LNCaP clone FGC (cell line): ENCODE measurements at places on chromosomes 5 and 9.

- no peak for DNase-seq
Measured at GRCh38 chr5:533955-534742, 9.9 kb upstream of the SLC9A3 start.

DNA sequence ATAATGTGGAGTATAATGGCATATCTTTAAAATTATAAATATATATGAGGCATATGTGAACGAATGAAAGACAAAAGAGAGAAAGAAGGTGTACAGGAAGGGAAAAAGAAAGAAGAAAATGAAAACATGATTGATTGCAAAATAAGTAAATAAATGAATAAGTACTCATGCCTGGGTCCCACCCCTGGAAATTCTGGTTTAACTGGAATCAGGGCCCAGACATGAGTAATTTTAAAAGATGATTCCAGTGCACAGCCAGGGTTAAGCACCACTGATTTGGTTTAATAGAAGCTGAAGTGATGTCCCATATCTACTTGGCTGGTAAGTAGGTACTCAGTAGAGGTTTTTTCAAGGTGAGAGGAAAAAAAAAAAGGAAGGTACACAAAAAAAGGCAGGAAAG, 34.0 kb upstream of the HOMER1 start:
- DNase-seq: peak; percentile 81

- DNase-seq: no peak
Measured at GRCh38 chr5:142982821-142983200, 212.6 kb downstream of the ARHGAP26 start.

GRCh38 chr9:94754976-94755475, 28.5 kb downstream of the AOPEP start:
- no peak for DNase-seq

GRCh38 chr5:173493846-173494245, 122.6 kb downstream of the BOD1 start:
- DNase-seq: no peak

DNA sequence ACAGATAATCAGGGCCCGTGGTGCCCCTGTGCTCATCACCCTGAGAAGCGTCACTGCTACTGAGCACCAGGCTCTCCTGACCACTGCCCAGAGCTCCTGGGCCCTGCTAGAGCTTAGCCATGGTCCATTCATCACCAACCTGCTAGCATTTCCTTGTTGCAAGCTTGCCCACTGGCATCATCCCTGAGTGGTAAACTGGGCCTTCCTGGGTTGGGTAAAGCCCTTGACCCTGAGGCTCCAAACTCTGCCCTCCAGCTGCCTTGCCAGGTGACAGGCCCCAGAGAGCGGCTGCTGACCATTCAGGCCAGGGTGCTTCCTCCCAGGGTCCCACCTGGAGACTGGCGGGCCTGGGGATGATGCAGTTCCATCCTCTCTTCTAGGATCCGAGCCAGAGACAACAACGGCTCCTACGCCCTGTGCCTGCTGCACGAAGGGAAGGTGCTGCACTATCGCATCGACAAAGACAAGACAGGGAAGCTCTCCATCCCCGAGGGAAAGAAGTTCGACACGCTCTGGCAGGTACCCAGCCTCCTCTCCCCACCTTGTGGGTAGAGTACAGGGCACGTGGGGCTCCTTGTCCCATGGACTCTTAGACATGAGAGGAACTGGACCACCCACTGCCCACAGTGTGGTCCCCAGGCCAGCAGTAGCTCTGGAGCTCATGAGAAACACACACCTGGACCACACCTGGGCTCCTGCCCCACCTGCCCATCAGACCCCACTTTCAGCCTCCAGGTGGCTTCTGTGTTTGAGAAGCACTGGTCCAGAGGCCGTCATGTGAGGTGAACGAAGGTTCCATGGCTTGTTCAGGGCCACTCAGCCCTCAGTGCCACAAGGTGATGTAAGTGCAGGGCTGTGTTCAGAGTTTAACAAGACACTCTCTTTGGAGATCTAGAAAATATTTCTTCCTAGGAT, 60.5 kb downstream of the SYK start:
- no peak for DNase-seq

- no peak for DNase-seq
Measured at GRCh38 chr5:83475935-83476814, 4.6 kb downstream of the VCAN start.

GRCh38 chr9:84027201-84027600, 46.6 kb downstream of the RMI1 start:
- DNase-seq: no peak

DNA sequence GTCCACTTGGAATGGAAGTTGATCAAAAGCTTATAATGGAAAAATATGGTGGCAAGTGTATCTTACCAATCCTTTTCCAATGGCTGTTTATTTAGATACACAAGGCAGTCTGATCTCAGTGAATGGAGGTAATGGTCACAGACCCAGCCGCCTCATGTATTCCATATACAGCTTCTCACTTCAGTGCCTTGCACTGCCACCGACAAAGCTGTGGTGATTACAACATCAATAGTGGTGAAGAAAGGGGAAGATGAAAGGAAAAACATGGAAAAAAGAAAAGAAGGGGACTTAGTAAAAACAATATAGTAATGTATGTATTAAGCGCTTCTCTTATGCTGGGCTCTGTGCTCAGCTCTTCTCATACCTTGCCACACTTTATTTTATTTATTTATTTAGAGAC, 297.3 kb upstream of the RASA1 start:
- no peak for DNase-seq

DNA sequence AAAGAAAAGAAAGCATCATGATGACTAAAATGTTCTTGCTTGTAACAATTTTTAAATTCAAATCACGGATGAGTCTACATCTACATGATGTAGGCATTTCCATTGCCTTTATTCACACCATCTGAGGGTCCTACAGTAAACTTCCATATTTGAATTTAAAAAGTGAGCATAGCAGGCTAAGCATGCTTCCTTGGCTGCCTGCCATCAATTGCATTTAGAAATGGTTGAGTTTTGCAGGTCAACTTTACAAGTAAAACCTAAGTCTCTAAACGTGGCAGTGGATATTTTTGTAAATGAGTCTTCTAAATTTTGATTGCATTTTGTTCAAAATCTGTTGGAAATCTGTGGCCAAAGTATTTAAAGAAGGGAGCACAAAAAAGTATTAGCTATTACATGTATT, 136.5 kb upstream of the PTCH1 start:
- DNase-seq: no peak

GRCh38 chr5:132355140-132355765, 14.3 kb upstream of the SLC22A5 start:
- DNase-seq: no peak

DNA sequence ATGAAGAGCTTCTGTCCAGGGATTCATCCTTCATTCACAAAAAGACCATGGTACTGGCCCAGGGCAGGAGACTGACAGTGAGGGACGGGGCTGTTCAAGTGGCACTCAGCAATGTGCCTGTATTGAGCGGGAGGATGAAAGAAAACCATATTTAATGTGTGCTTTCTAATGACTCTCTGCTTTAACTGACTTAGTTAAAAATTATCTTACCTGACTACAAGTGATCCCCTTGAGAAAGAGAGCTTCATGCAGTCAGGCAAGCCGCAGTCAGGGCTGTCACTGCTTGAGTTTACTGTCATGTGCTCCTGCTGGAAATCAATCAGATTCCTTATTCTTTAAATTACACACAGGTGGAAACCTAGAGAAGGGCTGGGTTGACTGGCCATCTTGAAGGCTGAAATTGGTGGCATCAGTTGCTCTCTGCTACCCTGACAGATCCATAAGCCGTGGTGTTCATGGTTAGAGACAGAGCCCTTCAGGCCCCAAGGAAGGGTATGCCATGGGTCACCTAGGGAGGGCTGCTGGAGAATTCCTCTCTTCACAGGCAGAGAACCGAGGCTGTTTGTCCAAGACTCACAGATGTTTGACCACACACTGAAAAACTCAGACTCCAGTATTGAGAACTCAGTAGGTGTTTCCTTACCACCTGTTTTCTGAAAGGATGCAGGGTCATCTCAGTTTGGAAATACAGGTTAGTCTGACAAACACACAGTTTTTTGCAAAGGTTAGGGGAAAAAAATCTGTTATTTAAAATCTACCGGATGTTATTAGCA, 70.9 kb downstream of the TRIO start:
- DNase-seq: no peak

DNA sequence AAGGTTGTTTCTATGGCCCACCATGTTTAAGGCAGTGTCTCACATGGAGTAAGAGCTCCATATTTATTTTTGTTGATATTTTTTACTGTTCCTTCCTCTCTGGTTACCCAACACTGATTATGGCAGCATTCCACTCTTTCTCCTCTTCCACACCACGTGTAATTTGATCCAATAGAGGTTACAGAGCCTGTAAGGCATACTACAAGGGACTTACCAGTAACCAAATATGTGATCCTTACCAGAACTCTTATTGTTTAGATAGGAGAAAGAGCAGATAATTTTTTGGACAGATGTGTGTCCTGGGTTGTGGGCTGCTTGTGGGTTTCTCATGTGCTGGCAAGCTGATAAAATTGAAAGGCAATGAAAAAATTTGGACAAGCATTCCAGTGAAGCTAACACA, 261.3 kb downstream of the TMEM167A start:
- no peak for DNase-seq

- no peak for DNase-seq
Measured at GRCh38 chr5:58300346-58300895, 159.5 kb downstream of the PLK2 start.

GRCh38 chr9:2220036-2220435, 204.9 kb downstream of the SMARCA2 start:
- no peak for DNase-seq

DNA sequence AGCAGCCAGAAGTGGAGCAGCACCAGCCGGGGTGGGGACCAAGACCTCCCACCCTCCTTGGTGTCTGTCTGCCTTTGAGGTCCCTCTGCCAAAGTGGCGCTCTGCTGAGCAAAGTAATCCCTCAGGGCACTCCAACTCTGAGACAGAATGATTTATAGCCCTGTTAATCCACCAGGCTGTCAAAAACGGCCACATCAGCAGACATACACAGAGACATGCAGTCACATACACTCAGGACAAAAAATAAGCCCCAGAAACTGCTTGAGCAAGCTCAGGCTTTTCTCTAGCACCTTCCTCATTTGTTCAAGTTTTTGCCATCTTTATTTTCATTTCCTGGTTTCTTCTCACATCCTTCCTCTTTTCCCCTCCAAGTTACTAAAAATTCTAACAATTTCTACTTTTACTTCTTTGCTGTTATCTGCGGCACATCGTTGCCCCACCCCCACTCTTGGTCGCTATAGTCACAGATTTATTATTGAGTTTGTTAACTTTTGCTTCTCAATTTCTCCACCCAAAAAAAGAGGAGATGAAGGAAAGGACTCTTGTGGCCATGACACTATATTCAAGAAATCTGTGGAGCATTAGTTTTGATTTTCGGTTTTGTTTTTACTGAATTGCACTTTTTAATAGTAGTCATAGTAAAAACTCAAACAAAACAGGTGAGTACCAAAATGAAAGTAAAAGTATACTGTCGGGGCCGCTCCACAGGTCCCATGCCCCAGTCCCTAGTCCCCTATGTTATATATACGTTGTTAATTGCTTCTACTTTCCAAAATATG, 17.4 kb upstream of the ADRB2 start:
- DNase-seq: no peak

DNA sequence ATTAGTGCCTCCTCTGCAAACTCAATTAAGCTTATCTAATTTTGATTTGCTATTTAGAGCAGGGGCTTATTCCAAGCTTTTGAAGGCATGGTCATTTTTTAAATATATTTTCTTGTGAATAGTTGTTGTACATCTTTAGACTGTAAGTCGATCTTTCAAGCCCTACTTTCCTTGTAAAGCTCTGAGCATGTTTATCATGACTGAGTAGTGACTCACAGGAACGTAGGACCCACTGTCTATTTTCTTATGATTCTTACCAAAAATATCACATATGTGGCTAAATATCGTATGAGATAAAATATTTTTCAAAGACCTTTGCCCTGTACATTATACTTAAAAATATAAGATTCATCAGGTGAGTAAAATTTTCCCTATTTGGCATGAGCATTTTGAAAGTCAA, 440.4 kb upstream of the GRIN3A start:
- no peak for DNase-seq

- DNase-seq: no peak
Measured at GRCh38 chr5:143425835-143426234, 22.3 kb upstream of the NR3C1 start.

GRCh38 chr5:172645271-172646055, 4.4 kb downstream of the NEURL1B start:
- no peak for DNase-seq

DNA sequence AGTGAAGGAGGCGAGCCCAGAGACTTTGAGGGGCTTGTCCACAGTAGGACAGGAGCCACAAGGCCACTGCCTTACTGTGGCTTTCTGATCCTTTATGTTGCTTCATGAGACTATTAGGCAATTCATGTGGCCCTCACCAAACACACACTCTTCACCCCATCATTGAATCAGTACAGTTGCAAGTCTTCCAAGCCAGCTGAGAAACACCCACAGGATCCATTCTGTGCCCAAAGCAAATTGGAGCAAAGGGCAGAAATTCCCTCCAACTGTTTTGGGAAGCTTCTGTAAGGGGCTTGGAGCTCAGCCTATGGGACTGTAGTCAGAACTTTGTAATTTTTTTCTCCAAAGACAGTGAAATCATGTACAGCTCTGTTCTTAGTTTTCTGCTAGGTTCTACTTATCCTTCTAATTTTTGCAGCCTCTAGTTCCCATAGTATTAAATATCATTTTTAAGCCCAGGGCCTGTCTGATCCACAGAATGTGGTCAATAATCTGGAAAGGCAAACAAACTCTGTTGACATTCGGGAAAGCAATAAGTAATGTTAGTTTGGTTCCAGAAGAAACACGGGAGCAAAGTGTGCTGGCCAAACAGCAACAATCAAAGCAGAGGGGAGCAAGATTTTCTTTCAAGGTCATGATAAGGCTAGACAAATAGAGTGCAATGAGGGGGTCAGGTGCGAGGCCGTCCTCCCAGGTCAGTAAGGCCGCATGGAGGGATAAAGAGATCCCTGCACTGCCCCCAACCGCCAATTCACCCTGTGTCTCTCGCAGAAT, 47.0 kb downstream of the UBE2QL1 start:
- peak; percentile 30 for DNase-seq

- DNase-seq: no peak
Measured at GRCh38 chr5:31144364-31144763, 49.1 kb upstream of the CDH6 start.

DNA sequence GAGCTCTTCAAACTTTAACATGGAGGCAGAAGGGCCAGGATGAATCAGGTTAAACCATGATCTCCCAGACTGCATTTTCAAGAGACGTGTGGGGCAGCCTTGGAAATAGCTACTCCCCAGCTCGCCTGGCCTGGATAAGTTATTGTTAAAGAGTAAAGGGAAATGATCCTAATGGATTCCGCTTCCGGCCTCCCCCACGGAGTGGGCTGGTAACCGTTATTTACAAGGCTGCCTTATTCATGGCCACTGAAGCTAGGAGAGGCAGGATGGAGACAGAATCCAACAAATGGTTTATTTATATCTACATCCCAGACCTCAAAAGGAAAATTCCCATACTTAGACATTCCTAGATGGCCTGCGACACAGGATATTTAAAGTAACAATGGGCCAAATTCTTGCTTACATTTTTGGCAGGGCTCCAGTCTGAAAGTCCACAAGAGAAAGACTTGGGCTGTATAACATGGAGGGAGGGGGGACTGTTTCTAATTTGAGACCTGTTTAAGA, 27.9 kb downstream of the SPRY4 start:
- no peak for DNase-seq

- no peak for DNase-seq
Measured at GRCh38 chr5:22372826-22373660, 480.1 kb downstream of the CDH12 start.

GRCh38 chr5:92641031-92641962, 939.7 kb downstream of the NR2F1-AS1 start:
- peak; percentile 71 for DNase-seq

- peak; percentile 80 for DNase-seq
Measured at GRCh38 chr9:94577571-94577970, 16.1 kb downstream of the FBP2 start.
